ENCODE measurements at places on chromosomes 11 and 22.

GRCh38 chr11:73493956-73494598, 103.8 kb downstream of the FAM168A start:
- peak; percentile 84 for DNase-seq

- no peak for DNase-seq
These were observed 4.8 kb downstream of the FBXO3 start for GRCh38 chr11:33769542-33769941.

- DNase-seq: no peak
These were observed 261.1 kb downstream of the OPCML start for GRCh38 chr11:133271206-133271605.

GRCh38 chr22:31019191-31019930, 50.3 kb downstream of the TUG1 start:
- DNase-seq: no peak

DNA sequence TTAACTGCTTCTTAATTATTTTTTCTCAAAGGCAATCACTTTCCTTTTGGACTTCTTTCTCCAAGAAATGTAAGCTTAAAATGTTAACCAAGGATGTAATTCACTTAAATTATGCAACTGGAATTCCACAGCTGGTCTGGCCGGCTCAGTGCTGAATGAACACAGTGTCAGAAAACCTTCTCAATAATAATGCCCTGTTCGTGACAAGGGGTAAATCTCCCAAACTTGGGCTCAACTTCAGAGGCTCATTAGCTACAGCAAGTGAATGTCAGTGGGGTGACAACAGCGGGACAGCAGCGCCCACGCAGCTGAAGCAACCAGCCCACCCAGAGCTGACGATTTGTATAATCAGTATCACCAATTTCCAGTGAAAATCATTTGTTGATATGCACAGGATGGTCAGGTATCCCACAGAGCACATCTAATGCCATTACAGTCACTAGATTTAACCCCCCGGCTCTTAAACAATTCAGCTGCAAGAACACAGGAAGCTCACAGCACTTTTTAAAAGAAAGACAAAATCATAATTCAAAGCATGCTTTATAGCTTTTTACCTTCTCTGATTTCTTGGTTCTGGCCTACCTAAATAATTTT, 704.8 kb downstream of the DLG2 start:
- peak; percentile 32 for DNase-seq

- DNase-seq: no peak
These were observed 10.7 kb downstream of the PCSK7 start for GRCh38 chr11:117220999-117221774.

DNA sequence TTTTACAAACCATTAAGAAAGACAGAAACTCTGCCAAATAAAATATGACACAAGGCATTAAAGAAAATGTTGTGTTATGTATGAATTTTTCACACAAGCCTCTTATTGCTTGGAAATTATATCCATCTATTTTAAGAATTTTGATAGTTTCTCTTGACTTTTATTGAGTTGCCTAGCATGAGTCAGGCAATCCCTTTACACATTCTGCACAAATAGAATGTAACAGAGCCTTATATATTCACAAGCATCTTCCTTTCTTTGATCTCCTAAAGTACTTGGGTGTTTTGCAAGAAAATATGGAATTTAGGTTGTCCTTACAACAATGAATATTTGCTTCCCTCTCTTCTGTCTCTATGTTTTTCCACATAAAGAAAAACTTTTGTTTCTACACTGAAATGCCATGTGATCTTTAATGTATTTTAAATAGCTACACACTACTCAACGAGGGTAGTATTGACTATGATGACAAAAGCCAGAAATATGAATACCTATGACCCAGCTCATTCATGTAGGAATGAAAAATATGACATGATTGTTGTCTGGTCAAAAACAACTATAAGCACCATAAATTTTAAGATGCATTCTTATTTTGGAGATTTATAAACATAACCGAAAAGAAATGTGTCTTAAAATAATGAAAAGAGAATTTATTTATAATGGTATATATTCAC, 398.8 kb downstream of the GUCY1A2 start:
- DNase-seq: peak; percentile 55

GRCh38 chr22:38844315-38845003, 631 bp upstream of the NPTXR start:
- DNase-seq: no peak

All from fibroblast of upper back skin (primary cell).